ENCODE measurements at places on chromosomes 5 and 9.

- DNase-seq: peak; percentile 43
Observed at GRCh38 chr5:73497497-73498056, 665 bp upstream of the BTF3 start.

DNA sequence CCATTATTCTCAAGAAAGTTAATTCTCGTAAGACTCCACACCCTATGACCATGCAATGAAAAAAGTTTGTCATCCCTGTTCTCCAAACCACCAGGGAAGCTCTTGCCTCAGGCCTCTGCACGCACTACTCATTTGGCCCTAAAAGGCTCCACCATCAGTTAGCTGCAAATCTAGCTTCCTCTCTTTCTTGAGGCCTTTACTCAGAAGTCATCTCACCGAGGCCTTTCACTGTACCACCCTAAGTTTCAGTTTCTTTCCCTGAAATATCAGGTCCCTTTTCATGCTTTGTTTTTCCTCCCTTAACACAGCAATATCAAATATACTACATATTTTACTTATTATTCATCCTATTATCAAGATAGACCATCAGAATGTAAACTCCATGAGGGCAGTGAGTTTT is 39.1 kb downstream of the OXCT1 start:
- DNase-seq: no peak

DNA sequence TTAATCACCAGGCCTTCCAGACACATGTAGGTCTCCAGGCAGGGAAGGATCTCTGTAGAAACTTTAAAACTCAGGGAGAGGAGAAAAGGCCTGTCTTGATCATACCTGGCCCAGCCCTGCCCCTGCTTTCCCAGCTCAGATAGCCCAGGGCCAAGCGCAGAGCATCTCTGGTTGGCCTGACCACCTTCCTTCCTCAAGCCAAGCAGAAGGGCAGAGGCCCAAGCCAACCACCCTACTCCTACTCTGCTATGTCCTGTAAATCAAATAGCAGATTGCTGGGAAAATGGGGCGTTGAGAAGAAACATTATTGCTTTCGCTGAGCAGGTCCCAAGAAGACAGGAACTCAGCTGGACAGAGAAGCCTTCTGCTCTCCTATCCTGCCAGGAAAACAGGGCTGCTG is 14.3 kb downstream of the ENHO start:
- DNase-seq: no peak

GRCh38 chr5:151476016-151476415 is 28.6 kb downstream of the SLC36A1 start:
- DNase-seq: no peak

DNA sequence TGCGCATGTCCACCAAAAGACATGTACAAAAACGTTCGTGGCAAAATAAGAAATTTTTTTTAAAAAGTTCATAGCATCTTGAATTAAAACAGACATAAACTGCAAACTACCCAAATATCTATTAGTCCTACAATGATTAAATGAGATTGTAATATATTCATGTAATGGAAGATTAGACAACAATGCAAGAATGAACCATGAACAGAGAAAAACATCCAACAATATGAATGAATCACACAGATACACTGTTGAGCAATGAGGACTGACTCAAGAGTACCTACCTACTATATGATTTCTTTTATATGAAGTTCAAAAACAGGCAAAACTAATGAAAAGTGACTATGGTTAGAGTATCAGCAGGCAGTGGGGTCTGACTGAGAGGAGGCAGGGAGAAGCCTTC is 17.9 kb upstream of the CTNNAL1 start:
- no peak for DNase-seq

GRCh38 chr5:72630081-72630480 is 122.9 kb upstream of the ZNF366 start:
- no peak for DNase-seq

GRCh38 chr5:124645396-124645795 is 101.0 kb downstream of the ZNF608 start:
- no peak for DNase-seq

GRCh38 chr9:92658176-92658575 is 11.8 kb downstream of the IPPK start:
- DNase-seq: no peak

GRCh38 chr5:137096149-137097103 is 402.7 kb downstream of the SPOCK1 start:
- DNase-seq: no peak

DNA sequence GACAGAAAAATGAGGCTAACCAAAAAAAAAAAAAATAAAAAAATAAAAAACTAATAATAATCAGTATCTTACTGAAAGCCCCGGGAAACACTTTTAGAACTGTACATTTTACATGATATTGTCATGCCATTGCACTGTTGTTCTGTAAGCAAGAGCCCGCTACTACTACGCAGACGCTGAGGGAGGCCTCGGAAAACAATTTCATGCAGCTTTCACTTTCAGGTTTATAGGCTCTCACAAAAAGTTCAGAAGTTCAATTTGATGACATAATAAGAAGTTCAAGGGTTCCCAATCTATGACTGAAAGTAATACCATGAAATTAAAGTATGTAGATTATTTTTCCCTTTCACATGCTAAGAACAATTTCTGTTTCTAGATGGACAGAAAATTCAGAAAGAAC is 318.3 kb upstream of the ITGA1 start:
- no peak for DNase-seq

DNA sequence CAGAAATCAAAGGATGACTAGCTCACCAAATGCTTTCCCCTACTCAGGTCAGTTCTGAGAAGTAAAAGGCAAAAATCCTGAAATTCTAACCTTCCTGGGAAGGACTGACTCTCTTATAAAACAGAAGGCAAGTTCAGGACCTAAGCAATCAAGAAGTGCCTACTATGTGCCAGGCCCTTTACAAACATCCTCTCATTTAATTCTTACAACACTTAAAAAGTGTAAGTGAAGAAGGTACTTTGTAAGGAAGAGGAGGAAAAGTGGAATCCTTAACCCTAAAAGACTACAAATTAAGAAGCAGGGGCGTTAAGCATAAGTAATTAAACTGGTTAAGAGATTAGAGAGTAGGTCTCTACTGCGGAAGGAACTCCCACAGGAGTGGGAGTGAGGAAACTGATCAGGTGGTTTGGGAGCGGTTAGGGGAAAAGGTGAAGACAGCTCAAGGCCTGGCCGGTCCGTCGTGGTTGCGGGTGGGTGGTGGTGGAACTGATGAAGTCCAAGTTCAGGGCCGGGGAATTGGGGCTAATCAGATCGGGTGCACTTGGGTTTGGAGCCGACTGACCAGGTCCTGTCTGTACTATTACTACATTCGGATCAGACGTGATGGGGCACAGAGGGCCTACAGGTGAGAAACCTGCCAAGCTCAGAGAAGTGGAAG is 839 bp downstream of the MED27 start:
- DNase-seq: peak; percentile 25

DNA sequence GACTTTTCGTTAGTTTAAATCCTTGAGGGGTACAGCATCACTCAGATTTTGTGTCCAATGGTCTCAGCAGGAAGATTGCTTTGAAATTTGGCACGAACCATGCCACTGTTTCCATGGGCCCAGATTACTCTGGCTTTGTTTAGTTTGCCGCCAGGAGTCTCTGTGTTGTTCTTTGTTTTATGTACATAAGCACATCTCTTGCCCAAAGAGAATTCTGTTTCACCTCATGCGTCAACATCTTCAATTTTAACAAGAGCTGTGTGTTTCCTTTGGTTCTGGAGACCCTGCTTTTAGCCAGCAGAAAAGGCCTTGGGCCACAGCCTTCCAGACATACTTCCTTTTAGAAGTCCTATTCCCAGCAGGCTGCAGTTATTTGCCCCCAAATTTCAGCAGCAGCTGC is 62.4 kb downstream of the TNPO1 start:
- no peak for DNase-seq

GRCh38 chr5:1732238-1732941 is 67.2 kb downstream of the MRPL36 start:
- no peak for DNase-seq

GRCh38 chr9:75109210-75109839 is 21.0 kb downstream of the OSTF1 start:
- DNase-seq: no peak

DNA sequence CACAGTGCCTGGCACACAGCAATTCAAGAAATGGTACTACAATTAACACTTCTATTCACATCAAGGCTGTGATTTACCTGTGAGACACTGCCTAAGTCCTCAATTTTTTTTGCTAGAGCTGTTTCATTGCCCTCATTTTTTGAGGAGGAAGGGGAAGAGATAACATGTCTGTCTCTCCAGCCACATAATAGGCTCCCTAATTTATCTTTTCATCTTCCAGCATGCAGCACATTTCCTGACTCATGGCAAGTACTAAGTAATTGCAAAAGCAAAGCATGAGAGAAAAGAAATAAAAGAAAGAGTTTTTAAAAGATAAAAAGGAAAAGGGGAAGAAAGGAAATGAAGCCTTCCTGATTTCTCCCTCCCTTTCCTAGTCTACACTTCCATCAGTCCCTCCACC is 26.9 kb upstream of the RNF38 start:
- no peak for DNase-seq

DNA sequence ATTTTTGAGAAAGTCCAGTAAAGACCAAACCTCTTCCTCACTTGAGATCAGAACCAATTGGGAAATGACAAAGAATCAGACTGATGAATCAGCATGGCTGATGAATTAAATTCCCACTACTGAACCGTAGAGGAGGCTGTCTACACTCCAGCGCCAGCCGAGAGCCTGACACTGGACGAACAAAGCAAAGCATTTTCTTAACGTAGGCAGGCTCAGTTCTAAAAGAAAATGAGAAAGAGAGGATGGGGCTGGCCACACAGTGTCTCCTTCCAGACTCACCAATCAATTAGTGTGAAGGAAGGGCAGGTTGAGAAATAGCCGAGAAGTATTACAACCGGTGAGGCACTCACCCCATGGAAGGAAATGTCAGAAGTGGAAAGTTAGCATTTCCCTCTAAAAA is 49.4 kb downstream of the ITGA1 start:
- no peak for DNase-seq

- no peak for DNase-seq
Observed at GRCh38 chr5:37896159-37896558, 56.3 kb upstream of the GDNF start.
